AML-193 (cell line): ENCODE measurements at places on chromosomes 2 and 18.

GRCh38 chr2:233972941-233973575 is 55.9 kb downstream of the TRPM8 start:
- no peak for DNase-seq

DNA sequence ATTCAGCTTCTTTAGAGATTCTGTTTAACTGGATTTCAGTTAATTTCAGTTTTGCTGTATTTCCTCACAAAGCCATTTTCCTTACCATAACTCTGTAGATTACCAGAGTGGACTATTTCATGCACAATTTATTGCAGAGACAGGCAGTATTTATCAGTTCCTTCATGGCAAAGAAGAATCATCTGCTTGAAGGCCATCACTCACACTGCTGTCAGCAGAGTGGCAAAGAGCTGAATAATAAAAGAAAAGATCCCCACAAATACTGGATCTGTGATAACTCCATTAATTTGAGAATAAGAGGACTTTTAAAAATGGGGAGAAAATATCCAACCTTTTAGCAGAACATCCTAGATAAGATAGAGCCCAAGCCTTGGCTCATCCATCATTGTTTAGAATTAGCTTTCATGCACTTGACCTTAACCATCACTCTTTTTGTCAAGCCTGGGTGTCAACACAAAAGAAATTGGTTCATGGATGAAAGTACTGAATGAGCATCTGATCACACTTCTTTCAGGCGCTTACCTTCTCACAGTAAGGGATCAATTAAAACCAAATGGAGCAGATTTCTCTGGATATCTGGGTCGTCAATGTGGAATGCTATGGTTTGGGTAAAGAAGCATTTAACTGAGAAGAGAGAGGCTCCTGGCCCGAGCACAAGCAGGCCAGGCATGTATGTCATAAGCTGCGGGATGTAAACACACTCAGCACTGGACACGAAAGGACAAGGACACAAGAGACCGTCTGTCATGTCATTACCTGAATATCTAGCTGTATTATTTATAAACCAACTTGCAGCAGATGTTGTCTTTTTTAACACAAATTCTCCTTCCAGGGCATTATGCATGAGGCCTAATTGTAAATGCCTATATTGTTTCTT is 376.2 kb downstream of the ZNF521 start:
- no peak for DNase-seq

DNA sequence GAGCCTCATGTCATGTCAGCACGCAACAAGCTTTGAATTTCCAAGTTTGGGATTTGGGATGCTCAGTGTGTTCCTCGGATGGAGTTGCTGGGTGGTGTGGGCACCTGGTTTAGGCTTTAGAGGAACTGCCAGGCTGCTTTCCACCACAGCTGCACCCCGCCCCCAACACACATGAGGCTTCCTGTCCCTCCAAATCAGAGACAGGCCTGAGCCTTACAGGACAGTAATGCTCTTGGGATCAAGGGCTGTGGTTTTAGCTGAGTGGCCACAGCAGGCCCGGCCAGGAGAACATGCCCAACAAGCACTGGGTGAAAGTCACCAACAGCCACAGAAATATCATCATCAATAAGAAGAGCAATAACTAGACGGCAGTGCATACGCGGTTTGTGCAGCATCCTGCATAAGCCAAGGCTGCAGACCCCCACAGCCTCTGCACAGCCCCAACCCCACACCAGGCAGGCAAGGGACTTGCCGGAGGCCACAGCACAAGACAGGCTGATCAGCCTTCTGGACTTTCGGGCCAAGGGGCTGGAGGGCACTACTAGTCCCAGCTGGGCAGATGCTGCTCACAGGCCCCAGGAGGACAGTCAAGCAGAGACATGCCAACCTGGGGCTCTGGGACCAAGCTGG is 29.7 kb upstream of the GPC1 start:
- no peak for DNase-seq

GRCh38 chr2:240138254-240138984 is 2.0 kb downstream of the OTOS start:
- DNase-seq: no peak

DNA sequence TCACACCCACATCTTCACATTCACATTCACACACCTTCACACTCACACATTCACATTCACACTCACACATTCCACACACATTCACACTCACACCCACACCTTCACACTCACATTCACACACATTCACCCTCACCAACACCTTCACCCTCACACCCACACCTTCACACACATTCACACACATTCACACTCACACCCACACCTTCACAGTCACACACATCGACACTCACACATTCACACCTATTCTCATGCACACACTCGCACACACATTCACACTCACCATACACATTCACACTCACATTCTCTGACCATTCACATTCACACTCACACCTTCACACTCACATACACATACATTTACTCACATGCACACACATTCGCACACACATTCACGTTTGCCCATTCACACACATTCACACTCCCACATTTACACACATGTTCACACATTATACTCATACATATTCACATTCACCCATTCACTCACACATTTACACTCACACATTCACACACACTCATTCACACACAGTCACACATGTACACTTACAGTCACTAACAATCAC is 62.7 kb downstream of the BIN1 start:
- no peak for DNase-seq

DNA sequence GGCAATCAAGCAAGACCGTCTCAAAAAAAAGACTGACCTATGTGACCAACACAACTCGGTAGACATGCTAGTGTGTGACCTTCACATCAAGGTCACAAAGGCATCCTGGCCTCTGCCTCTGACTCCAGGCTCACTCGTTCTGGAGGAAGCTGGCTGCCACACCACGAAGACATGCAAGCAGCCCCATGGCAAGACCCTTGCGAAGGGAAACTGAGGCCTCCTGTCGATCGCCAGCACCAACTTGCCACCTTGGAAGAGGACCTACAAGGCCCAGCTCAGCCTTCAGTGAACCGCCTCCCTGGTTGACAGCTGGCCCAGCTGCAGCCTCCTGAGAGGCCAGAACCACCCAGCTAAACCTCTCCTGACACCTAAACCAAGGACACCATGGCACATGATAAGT is 79.3 kb upstream of the ASAP2 start:
- no peak for DNase-seq

DNA sequence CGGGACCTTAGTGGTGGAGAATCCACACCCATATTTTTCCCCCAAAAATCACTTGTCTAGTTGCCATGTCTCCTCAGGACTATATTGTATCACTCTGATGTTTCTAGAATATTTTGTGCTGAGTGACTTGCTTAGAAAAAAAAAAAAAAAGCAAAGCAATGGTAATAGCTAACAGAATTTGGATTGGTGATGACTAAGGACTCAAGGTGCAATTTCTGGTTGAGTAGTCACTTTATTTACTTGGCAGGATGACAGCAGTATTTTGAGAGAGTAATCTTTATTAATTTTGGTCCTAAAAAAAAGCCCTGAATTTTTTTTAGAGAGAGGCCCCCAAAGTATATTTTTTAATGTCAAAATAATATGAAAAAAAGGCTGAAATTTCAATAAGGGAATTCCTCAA is 32.8 kb upstream of the MYO3B start:
- no peak for DNase-seq

- DNase-seq: no peak
Measured at GRCh38 chr18:63774511-63774910, 707 bp upstream of the SERPINB7 start.

DNA sequence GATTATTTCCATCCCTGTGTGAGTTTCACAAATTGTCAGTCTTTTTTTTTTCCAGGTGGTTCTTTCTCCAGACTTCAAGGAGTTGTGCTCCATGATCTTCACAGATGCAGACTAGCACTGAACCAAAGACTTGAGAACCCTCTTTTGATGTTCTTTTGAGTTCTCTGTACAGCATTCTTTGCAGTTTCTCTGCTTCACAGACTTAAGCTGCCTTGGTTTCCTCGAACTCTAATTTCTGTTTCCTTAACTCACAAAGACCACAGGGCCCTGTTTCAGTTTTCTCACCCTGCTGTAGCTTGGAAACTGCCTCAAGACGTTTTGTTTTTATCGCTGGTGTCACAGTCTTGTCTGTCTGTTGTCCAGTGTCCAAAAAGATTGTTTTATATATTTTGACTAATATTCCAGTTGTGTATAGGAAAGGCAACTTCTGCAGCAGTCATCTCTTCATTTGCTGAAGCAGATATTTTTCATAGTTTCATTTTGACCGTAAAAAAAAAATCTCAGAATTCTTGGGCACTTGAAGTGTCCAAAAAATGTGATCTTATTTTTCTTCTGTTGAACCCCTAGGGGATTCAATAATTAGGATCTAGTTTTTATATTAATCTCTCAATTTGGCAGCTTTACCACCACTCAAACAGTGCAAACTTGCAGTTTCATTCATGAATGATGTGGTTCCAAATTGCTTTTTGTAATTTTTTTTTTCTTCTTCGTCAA is 97.0 kb upstream of the MC4R start:
- no peak for DNase-seq

DNA sequence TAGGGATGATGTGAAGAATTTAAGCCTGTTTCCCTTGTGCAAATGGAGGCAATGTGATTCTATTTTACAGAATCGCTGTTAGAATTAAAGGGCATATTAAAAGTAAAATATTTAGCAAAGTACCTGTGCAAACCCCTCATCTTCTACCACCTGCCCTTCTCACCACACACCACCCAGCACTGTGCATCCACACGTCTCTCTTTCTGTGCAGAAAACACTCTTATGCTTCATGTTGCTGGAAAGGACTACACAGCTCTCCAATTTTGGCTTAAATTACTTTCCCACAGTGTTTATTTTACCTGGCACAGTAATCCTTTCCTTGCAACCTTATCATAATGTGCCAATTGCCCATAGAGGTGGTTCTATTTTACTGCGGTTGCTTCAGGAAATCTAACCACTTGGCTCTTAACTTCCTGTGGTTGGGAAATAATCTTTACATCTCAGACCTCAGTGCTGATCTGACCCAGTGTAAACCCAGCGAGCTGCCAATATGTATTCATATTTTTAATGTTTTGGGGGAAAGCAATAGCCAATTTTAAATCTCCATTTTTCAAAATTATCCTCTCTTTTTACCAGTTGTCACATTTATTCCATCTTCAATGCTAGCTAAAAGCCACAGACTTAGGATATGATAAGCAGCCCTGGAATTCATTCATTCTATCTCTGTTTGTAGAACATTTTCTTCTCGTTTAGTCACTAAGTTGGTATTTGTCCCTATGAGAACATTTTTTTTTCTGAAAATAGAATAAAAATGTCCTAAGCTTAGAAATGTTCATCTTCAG is 250.9 kb downstream of the DSEL start:
- DNase-seq: peak; percentile 31

DNA sequence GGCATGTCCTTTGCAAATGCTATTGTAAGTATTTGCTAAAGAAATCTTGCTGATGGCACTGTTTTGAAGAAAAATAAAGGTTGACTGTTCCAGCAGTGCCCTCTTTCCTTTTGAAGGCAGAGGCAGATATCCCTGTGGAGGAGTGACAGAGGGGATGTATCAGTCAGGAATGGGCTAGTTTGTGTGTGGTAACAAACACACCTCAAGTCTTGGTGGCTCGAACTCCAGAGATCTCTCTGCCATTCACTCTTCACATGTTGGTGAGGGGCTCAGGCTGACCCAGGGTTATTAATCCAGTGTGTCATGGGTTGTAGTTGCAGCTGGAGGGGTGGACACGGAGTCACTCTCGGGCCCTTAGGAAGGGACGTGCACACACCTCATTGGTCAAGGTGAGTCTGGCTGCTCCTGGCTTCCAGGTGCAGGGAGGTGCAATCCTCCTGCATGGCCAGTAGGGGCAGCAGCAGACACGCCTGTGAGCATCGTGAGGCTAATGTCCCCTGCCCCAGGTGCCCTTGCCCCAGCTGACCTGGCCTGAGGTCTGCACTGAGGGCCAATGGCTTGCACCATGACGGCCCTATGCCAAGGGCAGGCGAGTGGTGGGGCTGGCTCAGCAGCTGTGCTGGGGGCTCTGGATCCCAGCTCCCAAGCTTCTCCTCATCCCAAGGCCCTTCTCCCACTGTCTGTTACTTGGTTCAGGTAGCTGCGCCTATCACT is 146.5 kb downstream of the ASB1 start:
- no peak for DNase-seq

GRCh38 chr2:203683932-203684556 is 22.4 kb upstream of the CD28 start:
- DNase-seq: no peak

GRCh38 chr2:113058411-113058994 is 495 bp upstream of the IL36RN start:
- no peak for DNase-seq

- no peak for DNase-seq
Measured at GRCh38 chr2:128408349-128409305, 90.0 kb upstream of the HS6ST1 start.
